ENCODE measurements at places on chromosomes 2 and 18. TPM values are rescaled to one million over a fixed set of nuclear protein-coding genes. Genes with fewer than 3 reads are reported as not detected.

DNA sequence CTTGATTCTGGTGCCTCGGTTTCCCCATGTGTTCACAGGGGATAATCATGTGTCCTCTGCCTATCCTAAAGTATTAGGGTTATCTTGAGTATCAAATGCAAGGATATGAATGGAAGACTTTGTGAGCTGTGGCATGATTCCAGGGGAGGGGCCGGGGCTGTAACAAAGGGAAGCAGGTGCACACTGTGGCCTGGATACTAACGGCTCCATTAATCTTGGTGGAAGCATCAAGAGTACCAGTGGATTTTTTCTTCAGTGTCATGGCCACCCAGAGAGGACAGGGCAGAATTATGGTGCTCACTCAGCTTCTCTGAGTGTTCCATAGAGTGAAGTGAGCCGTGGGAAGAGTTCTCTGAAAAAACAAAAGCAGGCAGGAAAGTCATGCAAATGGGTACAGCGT, 320.1 kb downstream of the ALK start:
- no peak for DNase-seq

- DNase-seq, result no peak
Observed at GRCh38 chr2:160977376-160977775, 182.9 kb upstream of the TANK start.

DNA sequence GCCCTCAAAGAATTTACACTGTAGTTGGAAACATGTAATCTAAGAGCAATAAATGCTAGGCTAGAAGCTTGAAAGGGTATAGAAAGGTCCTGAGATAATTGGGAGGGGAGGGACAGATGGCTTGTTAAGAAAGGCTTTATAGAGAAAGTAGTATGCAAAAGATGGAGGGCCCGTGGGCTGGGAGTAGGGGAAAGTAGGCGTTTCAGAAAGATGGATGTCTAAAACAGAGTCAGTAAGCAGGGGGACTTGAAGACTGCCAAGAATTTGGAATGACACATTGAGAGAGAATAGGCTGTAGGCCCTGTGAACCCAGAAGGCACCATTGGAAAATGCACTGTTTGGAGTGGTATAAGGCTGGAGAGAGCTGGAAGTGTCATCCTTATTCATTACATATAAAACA, 822 bp downstream of the PSMG2 start:
- no peak for DNase-seq

DNA sequence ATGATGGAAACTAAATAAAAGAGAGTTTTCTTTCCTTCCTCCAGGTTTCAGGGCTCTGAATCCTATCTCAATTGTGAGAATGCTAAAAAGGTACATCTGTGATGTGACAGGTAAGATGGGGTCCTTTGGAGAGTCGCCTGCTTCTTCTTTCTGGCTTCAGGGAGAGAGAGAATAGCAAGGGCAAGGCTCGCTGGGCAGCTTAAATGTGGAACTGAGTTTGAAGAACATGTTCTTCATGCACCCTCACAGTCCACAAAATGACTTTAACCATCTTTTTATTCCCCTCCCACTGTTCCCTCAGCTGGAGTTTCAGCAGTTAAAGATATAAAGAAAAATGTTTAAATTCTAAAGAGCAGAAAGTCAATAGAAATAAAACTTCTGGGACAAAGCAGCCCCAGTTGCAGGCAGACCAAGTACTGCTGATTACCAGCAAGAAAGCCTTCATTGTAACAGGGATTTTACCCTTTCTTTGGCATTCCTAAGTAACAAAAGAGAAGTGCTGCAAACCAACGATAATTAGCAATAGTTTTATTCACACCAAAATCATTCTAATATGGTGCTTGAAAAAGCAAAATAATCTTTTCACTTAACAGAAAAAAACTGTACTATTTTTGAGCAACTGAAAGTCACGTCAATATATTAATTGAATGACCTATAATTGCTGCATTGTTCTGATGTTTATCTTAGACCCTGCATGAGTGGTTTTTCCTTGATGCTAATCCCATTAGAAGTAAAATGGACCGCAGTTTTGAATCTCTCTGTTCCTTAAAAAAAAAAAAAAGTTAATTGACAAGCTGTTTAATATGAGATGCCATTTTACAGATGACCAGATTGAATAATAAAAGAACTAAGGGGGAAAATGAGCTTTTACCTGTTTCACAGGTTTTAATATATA, 61.5 kb downstream of the LRP2 start:
- no peak for DNase-seq

Gene FBLN7
- 2.8 TPM for polyA plus RNA-seq

- no peak for DNase-seq
Observed at GRCh38 chr18:11020877-11021414, 128.4 kb downstream of the PIEZO2 start.

Gene GNAL
- 9.3 TPM for polyA plus RNA-seq

- DNase-seq, result no peak
Observed at GRCh38 chr2:42032224-42032620, 15.6 kb upstream of the PKDCC start.

- no peak for DNase-seq
Observed at GRCh38 chr2:20179466-20179754, 45.5 kb downstream of the SDC1 start.

DNA sequence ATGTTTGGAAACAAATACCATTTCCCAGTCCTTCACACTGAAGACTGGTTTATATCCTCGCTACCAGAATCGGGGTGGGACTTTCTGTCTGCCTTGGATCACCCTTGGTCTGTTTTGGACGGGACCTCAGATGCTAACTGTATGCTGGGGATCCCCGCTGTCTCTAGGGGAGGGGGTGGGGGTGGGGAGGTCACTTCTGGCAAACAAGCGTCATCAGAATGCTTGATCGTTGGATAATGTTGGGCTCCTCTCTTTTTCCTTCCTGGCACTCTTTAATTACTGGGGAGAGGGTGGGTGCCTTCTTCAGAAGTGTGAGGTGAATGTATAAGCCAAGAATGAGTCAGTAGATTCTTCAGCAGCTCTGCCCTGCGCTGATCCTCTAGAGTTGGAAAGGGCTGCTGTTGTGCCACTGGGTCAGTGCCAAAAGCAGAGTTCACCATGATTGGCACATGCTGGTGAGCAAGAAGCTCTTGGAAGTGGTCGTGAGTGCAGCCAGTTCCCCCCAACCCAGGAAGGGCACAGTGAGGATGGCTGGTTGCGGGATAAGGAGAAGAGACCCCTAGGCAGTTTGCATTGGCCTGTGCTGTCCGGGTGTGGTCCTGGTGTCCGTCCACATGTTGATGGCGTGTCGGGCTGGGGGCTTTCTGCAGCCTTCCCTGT, 32.2 kb downstream of the DGKD start:
- no peak for DNase-seq

- DNase-seq, result no peak
Observed at GRCh38 chr2:192230889-192231453, 36.2 kb upstream of the TMEFF2 start.

DNA sequence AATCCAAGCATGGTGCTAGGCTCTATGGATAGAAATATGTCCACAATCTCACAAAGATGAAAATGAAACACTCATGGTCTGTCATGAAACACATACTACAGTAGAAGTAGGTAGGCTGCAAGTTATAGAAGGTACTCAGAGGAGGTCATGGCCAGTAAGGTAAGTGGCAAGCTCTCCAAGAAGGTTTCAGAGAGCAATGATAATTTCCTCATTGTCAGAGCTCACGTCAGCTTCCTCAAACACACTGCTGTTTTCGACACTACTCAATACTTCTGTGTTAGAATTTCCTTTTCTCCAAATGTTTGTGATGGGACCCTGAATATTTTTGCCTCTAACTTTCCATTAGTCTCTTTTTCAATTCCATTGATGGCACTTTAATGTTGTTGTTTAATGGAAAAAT, 25.5 kb downstream of the CCDC141 start:
- DNase-seq, result no peak

GRCh38 chr2:135948141-135948540, 37.3 kb downstream of the DARS1 start:
- DNase-seq, result no peak

DNA sequence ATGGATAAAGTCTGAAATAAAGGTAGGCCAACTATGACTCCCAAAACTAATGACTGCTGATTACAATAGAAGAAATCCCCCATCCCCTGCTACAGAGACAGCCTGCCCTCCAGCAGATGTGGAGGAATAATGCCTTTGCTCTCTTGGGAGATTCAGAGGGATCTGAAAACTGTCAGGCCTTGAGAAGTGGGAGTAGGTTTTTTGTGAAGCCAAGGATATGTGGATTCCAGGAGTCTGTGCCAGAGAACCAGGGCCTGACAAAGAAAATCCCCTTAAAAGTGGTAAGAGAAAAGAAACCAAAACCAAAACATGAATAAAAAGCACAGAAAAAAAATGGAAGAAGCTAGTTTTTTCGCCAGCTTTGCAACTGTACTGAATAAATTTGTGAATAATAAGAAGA, 397.6 kb downstream of the ZNF521 start:
- no peak for DNase-seq

- peak; percentile 19 for DNase-seq
Observed at GRCh38 chr2:12549641-12550040, 167.1 kb upstream of the TRIB2 start.

- DNase-seq, result no peak
Observed at GRCh38 chr2:5759949-5760348, 67.8 kb downstream of the SOX11 start.

DNA sequence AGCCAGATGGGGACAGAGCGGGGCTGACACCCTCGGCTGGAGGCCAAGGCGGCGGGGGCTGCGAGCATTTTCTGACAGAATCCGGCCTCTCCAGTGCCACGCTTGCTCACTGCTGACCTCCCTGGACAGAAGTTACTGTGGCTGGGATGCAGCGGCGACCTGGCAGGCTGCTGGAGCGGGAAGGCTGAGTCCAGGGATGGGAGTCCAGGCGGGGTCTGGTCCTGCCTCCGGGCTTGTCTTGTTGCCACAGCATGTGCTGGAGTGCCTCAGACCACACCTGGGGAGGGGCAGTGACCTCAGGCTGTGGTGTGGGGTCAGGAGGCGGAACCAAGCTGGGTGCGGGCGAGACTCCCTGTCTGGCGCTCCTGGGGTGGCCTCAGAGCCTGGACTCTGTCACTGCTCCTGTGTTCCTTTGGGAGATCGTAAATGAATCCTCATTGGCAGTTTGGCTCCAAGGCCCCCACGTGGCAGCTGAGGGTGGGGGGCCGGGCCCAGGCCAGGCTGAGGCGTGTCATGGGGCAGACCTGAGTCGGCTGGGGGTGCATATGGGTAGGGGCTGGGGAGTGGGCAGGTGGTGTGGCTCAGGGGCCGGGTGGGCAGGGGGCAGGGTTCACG, 5.5 kb downstream of the BOK start:
- DNase-seq, result no peak

- no peak for DNase-seq
Observed at GRCh38 chr18:43606795-43607194, 329.5 kb upstream of the SYT4 start.

- DNase-seq, result no peak
Observed at GRCh38 chr2:515441-516127, 161.6 kb downstream of the TMEM18 start.

GRCh38 chr2:218983934-218984238, 1.1 kb downstream of the FEV start:
- no peak for DNase-seq

Gene AKAIN1
- not detected for polyA plus RNA-seq

DNA sequence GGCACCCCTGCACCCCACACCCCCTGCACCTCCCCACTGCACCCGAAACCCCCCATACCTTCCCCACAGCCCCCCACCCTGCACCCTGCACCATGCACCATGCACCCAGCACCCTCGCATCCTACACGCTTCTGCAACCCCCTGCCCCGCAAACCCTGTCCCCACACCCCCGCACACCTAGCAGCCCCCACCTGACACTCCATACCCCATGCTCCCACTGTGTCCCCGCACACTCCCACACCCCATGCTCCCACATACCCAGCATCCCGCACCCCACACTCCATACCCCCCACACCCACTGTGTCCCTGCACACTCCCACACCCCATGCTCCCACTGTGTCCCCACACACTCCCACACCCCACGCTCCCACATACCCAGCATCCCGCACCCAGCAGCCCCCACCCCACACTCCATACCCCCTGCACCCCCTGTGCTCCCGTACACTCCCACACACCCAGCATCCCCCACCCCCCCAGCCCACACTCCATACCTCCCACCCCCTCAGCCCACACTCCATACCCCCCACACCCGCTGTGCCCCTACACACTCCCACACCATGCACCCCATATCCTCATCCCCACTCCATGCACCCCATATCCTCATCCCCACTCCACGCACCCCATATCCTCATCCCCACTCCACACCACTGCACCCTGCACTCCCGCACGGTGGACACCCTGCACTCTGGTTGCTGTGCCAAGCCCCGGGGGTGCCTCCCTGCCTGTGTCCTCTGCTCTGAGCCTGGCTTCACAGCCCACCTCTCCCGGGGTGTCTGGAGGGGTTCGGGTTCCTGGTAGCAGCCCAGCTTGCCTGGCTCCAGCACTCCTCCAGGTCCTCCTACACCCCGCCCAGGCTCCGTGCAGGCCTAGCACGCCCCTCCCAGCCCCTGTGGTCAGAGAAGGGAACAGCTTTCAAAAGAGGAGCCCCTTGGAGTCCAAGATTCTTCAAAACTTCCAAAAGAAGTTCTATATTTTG, 93.9 kb upstream of the CTDP1 start:
- DNase-seq, result no peak

GRCh38 chr18:50917021-50917420, 38.1 kb downstream of the ME2 start:
- DNase-seq, result no peak

GRCh38 chr2:66867063-66867441, 432.1 kb downstream of the MEIS1 start:
- DNase-seq, result no peak

Gene ALK
- 1.2 TPM for polyA plus RNA-seq

DNA sequence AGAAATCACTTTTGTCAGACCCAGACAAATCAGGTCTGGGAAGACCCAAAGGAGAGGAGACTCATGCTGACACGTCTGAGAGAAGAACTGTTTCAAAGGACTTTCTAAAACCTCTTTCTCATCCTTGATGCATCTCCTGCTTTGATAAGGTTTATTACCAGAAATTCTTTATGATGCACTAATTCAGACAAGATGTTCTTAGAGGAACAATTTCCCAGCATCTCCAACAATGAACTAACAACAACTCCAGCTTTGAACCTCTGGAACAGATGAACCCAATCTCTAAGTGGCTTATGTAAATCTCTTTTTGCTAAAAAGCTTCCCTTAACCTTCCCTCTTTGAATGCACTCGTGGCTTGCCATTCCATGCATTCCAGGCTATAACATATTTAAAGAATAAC, 15.9 kb upstream of the SERPINB11 start:
- DNase-seq, result no peak

Gene BMP10
- 0.35 TPM for polyA plus RNA-seq

DNA sequence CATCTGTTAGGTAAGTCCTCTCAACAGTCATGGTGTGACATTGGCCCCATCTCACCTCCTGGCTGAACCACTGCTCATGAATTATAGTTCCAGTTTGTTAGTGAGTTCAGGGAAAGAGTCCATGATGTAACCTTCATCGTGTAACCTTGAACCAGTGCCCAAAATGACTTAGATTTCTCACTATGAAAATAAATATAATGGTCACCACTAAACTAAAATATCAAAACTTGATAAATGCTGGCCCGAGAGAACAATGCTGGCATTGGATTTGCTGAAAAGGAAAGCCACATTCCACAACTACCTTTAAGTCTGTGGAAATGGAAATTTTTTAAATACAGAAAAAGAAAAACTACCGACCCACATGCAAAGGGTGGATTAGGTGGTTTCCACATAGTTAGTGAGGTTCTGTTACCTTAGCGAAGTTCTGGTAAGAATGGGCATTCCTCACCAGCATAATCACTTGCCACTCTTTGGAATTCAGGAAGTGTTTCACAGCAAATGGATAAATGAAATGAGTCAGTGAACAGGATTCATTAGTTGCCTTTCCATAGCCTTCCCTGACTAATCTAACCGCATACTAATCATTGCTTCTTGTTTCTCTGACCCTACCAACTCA, 133.9 kb upstream of the CTAGE1 start:
- DNase-seq, result no peak

- no peak for DNase-seq
Observed at GRCh38 chr18:80074697-80075096, 34.4 kb upstream of the ADNP2 start.

Gene AFF3
- polyA plus RNA-seq, result 12.0 TPM

Measured in cardiac muscle cell (in vitro differentiated cells and primary cell).